ENCODE measurements at places on chromosomes 2 and 18.
A peak's percentile ranks its signal among the peaks of the same experiment; 100 is the strongest.

DNA sequence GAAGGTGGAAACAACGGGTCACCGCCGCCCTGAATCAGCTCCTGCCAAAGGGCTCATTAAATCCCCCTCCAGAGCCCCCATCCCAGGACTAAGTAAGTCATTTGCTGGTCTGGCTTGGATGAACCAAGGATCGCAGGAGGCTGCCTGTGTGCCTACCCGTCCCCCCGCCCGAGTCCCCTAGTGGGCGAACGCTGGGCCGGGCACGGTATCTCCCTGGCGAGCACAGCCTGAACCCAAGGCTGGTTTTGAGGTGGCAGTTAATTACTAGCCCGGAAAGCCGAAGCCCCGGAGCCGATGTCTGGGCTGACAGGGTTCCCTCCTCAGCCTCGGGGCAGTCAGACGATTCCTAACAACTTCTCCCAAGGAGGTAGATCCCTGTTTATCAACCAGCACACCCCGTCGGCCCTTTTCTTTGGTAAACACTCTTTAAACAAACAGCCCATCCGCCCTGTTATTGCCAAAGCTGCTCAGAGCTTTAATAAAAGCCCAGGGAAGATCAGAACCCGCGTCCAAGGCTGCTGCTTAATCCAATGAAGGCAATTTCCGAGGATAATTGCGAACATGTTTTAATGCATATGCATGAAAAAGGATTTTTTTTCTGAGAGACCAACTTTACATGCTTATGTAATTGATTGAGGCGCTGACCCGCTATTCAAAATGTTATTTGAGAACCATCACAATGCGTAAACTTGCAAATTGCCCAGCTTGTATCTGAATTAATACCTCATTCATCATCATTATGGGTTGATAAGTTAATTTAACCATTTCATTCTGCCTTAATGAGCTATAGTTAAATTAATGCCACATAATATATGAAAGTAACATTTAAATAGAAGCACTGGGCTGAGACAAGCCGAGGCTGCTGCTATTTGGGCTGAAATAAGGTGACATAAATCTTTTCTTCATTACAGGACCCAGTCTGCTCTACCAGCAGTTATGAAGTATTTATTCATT lies 10.5 kb downstream of the EVX2 start:
- DNase-seq = no peak

GRCh38 chr2:85593023-85593422 lies 2.5 kb upstream of the RNF181 start:
- DNase-seq = no peak

GRCh38 chr2:199462956-199463692 lies 5.4 kb upstream of the SATB2 start:
- DNase-seq = peak; percentile 24

- DNase-seq = no peak
These were observed 214.7 kb downstream of the CLIP4 start for GRCh38 chr2:29329899-29330298.

GRCh38 chr2:36368438-36368837 lies 12.9 kb downstream of the CRIM1 start:
- DNase-seq = no peak

DNA sequence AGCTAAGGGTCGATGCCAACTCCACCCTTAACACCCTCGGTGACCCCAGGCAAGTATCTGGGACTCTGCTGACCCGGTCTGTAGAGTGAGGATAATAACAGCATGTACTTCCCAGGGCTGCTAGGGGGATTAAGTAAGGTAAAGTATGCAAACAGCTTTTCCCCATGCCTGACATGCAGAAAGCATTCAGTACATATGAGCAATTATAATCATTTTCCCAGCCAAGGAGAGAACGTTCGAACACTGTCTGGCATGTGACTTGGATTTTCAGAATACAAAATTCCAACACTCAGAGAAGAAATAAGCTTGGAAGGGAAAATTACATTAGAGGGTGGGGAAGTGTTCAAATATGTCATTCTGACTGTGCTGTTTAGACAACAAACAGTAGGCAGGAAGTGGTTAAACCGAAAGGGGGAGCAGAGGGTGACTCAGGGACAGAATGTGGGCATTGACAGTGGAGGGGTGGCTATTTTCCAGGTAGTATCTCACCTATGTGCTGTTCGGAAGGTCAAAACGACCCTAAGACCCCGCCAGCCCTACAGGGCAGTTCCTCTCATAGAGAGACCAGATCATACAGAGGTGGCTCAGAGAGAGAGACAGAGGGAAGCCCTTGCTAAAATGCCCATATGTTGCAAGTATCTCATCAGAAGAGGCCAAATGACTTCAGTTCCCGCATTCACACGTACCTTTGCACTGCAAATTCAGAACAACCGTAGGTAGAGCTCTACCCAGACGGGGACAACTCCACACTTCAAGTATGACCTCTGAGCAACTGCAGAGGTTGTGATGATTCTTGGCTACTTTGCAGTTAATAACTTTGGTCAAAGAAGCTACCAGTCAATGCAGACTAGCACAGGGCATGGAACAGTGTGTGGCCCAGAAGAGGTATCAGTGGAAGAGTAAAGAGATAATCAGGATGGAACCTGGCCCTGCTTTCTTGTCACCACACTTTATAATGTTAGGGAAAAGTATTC lies 14.8 kb downstream of the ASPRV1 start:
- peak; percentile 65 for DNase-seq

DNA sequence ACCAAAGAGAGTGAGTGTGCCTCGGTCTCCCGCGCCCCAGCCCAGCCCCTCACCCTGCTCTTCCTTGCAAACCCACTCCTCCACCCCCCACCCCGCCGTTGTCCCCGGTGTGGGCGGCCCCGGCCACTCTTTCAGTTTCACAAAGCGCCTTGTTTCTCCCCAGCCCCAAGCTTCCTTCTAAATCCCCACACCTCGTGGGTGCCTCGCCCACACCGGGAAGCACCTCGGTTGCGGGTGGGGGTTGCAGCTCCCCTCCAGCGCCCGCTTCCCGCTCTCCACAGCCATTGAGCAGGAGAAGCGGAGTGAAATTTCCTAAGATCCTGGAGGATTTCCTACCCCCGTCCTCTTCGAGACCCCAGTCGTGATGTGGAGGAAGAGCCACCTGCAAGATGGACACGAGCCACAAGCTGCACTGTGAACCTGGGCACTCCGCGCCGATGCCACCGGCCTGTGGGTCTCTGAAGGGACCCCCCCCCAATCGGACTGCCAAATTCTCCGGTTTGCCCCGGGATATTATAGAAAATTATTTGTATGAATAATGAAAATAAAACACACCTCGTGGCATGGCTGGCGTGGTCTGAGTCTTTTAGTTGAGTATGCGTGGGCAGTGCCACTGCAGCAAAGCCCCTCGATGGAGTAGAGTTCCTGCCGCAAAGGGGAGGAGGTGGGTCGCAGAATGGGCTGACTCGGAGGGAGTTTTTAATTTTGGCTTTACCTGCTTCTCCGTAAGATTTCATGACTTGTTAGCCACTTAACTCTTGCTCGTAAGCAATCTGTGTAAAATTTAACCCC lies 848 bp downstream of the TMSB10 start:
- no peak for DNase-seq

GRCh38 chr2:119476301-119477112 lies 44.9 kb downstream of the TMEM37 start:
- peak; percentile 59 for DNase-seq

GRCh38 chr2:56537756-56538155 lies 354.0 kb downstream of the CCDC85A start:
- DNase-seq = no peak

DNA sequence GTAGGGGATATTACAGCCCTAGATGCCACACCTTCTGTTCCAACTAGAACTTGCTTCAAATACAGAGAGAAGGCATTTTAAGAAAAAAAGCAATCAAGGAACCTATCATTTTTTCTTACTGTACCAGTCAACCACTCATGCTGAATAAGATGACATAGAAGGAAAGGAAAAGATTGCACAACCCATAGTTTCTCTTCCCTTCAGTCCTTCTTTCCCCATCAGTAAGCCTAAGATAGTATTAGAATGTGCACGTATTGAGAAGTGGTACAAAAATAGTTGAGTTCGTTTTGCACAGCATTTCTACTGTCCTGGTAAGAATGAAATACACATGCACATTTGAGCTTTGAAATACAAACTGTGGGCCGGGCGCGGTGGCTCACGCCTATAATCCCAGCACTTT lies 27.0 kb upstream of the HK2 start:
- DNase-seq = no peak

GRCh38 chr2:234029150-234029733 lies 21.3 kb upstream of the SPP2 start:
- no peak for DNase-seq

DNA sequence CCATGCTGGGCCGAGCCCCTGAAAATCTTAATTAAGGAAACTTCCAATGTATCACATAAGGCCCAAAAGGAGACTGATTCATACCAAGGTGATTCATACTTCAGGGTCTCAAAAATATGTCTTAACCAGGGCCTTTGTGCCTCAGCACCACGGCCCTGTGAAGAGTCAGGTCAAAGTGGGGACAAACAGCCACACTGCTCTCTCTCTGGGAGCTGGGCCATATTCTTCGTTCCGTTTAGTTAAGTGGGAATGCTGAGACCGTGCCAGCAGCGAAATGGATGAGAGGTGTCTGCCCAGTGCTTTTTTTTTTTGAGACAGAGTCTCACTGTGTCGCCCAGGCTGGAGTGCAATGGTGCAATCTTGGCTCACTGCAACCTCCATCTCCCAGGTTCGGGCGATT lies 9.3 kb upstream of the PTMA start:
- DNase-seq = no peak

DNA sequence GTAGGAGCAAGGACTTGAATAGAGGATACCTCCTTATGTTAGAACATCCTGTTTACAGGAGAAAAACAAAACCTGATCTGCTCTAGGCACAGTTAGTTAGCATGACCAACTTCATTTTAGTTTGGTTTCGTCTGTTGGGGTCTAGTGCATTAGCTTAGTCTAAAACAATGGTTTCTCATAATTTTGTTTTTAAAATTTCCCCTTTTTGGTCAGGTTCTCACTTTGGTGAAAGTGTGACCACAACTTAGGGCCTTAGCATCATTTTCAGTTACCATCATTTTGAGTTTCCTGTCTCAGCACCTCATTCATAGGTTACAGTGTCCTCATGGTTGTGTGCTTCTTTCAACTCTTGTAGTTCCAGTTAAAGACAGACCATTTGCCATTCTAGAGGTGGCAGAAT lies 1277.0 kb upstream of the SLC39A10 start:
- DNase-seq = no peak

GRCh38 chr2:151417650-151418049 lies 7.9 kb downstream of the RIF1 start:
- no peak for DNase-seq

- DNase-seq = no peak
These were observed 42.4 kb downstream of the THADA start for GRCh38 chr2:43553341-43553855.

GRCh38 chr18:73482901-73483300 lies 615.1 kb upstream of the NETO1 start:
- DNase-seq = no peak

- DNase-seq = no peak
These were observed 1088.7 kb downstream of the SUCLG1 start for GRCh38 chr2:83370419-83370762.

- DNase-seq = no peak
These were observed 3.8 kb downstream of the CTIF start for GRCh38 chr18:48542513-48543181.

- DNase-seq = peak; percentile 43
These were observed 6.8 kb downstream of the PKP4 start for GRCh38 chr2:158463496-158464095.

- DNase-seq = no peak
These were observed 25.5 kb upstream of the CIB4 start for GRCh38 chr2:26666671-26667070.

GRCh38 chr2:179953359-179953758 lies 53.7 kb downstream of the CWC22 start:
- no peak for DNase-seq

DNA sequence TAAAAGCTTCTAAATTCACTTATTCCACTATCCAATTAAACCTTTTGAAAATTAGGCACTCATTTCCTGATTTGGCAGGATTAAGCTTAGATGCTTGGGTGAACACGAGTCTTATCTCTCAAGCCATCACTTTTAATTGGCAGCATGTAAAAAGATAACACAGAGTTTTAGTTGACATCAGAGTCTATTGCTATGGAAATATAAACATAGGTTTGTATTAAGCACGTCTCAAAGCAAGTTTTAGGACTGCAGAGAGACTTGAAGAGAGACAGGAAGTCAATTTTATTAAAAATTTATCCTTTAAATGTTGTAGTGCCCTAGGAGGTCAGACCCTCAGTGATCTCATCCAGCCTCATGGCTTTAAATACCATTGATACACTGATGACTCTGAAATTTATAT lies 5.6 kb downstream of the RBKS start:
- DNase-seq = no peak

DNA sequence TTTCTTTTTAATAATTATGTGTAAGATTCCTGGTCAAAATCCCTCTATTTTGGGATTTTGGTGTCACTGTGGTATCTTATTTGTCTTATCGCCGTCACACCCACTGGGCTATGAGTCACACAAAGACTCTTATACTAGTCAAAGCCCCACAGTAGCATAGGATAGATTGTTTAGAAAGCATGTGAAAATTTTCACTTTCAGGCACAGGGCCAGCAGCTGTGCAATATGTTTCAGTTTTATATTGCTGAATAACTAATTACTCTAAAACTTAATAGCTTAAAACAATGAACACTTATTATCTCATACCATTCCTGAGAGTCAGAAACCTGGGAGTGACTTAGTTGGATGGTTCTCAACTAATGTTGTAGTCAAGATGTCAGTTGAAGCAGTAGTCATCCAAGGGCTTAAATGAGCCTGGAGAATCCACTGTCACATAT lies 24.0 kb downstream of the CFAP210 start:
- DNase-seq = peak; percentile 16

GRCh38 chr2:136207030-136207623 lies 89.2 kb upstream of the CXCR4 start:
- no peak for DNase-seq

DNA sequence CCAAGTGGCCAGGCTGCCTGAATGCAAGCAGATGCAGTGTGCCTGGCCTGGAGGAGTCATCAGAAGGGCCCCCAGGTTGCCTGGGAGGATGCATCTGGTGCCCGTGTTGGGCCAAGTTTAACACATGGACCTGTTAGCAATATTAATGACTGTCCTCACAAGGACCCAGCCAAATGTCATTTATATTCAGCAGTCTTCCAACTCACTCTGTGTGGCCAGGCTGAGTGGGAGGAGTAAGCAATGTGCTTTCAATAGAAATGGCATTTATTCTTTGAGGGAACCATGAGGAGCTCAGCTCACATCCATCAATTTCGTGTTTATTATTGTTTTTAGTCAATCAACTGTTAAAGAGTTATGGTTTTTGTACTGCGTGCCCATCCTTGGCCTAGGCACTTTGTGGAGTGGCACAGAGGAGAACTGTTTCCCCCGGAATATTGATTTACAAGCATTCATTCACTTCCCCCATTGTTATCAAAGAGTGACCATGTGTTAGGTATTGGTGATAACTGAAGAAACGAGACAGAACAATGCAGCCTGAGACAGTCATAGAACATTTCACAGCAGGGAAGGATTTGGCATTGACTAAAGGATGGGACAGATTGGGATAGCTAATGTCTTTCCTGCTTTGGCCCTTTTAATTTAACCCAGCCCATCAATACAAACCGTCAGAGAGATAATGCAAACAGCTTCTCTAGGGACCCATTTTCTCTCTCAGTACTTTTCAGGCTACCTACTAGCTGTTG lies 725.2 kb downstream of the TSN start:
- DNase-seq = no peak

GRCh38 chr2:210839450-210839849 lies 283.1 kb downstream of the CPS1 start:
- no peak for DNase-seq

GRCh38 chr2:119208791-119209203 lies 14.8 kb upstream of the STEAP3 start:
- no peak for DNase-seq
